ENCODE measurements at places on chromosomes 11 and 22. TPM values are rescaled to one million over a fixed set of nuclear protein-coding genes. Genes with fewer than 3 reads are reported as not detected.

DNA sequence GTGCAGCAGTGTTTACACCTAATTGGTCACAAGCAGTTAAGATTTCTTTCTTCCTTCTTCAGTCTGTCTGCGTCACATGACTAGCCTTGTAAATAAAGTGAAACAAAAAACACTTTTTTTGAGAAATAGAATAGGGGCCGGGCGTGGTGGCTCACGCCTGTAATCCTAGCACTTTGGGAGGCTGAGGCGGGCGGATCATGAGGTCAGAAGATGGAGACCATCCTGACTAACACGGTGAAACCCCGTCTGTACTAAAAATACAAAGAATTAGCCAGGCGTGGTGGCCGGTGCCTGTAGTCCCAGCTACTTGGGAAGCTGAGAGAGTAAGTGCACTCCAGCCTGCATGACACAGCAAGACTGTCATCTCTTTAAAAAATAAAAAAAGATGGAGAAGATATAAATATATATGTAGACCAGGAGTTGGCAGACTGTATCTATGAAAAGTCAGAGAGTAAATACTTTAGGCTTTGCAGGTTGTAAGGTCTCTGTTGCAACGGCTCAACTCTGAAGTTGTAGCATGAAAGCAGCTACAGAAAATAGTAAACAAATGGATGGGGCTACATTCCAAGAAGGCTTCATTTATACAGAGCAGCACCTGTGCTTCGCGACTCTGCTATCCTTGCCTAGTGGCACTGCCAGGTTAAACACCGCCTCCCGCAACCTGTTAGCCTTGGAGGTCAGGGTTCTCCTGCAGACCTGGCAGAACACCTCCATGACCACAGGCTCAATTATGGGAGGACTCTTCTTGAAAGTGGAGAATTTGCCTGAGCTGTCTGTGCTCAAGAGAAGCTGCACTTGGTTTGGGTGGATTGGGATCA, 55.9 kb downstream of the PPP6R2 start:
- H3K27ac ChIP-seq, result peak overlapping the region; percentile 88
- DNase-seq, result no peak
- H3K4me3 ChIP-seq, result no peak overlapping the region

DNA sequence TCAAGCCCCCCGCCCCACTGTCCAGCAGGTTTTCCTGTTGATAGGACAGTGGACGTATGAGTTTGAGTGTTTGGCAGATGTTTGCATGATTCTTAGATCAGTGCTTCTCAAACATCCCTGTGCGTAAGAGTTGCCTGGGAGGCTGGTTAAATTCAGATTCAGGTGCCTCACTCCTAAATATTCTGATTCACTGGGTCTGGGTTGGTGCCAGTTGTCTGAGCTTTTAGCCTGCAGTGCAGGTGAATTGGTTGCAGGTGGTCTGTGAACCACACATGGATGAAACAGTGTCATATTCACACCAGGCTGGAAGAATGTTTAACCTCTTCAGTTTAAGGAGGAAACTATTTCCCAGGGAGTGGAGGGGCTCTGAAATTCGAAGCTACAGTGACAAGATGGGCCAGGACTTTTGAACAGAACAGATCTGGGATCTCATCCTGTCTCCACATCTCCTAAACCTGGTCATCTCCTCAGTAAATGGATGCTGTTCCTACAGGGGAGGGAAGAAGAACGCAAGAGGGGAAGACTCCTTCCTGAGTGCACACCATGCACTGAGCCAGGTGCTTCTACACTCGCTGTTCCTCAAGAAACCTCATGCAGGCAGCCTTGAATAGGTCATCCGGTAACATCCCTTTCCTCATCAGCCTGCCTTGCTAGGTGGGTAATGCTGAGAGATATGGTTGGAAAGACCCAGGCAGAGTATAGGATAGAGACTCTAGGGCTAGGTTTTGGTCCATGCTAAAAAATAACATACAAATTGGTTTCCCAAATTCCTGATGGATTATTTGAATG, 47.8 kb downstream of the TEAD1 start:
- H3K36me3 ChIP-seq, result no peaks in the 10 kb centered on the region
- no peaks in the 10 kb centered on the region for H3K27me3 ChIP-seq
- H3K27ac ChIP-seq, result no peak overlapping the region
- peaks cover 62% of the 10 kb centered on the region for H3K4me1 ChIP-seq
- no peak for DNase-seq

DNA sequence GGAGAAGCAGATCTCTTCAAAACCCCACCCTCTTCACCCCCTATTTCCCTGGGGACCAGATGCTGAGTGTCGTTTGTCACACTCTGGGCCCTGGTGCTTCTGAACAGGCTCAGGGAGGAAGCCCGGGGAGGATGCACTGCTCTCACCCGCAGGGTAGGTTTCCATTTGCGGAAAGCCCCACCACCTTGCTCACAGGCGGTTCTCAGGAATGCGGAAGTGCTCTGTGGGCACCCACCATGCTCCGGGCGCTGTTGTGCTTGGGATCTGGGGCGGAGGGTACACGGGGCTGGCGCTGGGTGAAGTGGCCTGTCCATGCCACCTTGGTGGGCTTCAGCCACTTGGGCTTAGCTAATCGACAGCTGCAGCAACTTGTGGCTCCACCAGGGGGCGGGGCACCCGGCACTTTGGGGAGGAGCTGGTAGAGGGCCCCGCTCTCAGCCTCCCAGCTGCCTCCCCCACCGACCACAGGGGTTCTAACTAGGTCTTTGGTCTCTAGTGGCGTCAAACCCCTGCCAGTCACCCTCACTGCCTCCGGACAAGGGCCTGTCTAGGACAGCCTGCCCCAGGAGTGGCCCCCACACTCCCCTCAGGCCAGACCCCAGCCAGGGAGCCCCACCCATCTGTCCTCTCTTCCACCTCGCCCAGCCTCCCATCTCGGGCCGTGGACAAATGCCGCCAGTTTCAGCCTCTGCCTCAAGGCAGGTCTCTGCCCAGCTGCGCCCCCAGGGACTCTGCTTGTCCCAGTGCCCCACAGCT, 7.4 kb downstream of the NDUFV1 start:
- H3K36me3 ChIP-seq, result no peaks in the 10 kb centered on the region
- H3K27ac ChIP-seq, result no peak overlapping the region
- peak; percentile 87 for DNase-seq
- H3K4me1 ChIP-seq, result peaks cover 24% of the 10 kb centered on the region
- no peaks in the 10 kb centered on the region for H3K27me3 ChIP-seq

DNA sequence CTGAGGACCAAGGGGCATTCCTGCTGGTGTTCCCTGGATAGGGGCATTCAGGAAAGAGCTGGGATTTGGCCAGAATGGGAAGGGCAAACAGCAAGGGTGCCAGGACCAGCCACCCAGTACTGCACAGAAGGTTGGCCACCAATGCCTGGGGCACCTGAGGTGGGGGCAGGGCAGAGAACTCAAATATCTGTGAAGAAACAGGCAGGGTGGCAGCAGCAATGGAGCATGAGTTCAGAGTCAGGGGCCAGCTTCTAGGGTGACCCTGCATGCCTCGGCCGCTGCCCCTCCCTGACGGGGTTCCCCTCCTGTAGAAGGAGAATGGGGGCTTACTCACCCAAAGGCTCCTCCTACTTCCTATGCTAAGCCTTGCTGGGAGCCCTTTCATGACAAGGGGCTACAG, 79.3 kb upstream of the SHANK2 start:
- H3K4me3 ChIP-seq, result no peak overlapping the region
- no peak overlapping the region for H3K27ac ChIP-seq
- H3K27me3 ChIP-seq, result no peaks in the 10 kb centered on the region
- no peaks in the 10 kb centered on the region for H3K36me3 ChIP-seq
- no peak for DNase-seq
- no peaks in the 10 kb centered on the region for H3K4me1 ChIP-seq

DNA sequence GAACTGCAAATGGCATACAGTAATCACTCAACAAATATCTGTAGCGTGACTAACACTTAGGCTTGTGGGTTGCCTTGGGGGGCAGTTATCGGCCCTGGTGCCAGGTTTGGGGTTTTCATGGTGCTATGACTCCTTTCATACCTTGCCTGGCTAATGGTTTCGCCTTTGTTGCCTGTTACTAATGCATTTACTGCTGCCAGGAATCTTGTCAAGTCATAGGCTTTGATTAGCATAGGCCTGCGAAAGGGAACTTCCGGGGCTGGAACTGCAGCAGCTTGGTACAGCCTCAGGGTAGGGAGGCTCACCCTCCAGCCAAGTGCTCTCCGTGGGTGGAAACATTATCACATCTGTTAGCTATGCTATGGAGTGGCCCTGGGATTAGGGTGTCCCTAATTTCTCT, 13.2 kb downstream of the SLC25A18 start:
- H3K4me1 ChIP-seq, result peaks cover 3% of the 10 kb centered on the region
- no peak overlapping the region for H3K27ac ChIP-seq
- no peaks in the 10 kb centered on the region for H3K36me3 ChIP-seq

DNA sequence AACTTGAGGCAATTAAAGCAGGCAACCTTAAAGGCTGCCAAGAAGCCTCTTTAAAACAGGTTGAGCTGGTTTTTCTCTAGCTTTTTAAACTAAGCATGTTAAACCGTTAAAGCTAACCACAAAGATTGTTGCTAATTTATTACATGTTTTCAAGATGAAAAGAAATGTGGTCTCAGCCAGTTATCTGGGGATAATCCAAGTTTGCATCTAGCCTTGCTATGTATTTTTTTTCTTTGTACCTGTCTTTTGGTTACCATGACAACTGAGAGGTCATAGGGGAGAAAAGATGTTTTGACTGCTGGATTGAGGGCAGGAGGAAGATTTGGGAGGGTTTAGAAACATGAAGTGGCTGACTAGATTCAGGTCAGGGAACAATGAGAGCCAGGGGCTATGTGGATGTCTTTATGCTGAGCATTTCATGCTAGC, 19.2 kb upstream of the PGM2L1 start:
- no peaks in the 10 kb centered on the region for H3K36me3 ChIP-seq
- H3K27ac ChIP-seq, result no peak overlapping the region
- H3K4me3 ChIP-seq, result no peak overlapping the region
- DNase-seq, result no peak
- no peaks in the 10 kb centered on the region for H3K27me3 ChIP-seq

DNA sequence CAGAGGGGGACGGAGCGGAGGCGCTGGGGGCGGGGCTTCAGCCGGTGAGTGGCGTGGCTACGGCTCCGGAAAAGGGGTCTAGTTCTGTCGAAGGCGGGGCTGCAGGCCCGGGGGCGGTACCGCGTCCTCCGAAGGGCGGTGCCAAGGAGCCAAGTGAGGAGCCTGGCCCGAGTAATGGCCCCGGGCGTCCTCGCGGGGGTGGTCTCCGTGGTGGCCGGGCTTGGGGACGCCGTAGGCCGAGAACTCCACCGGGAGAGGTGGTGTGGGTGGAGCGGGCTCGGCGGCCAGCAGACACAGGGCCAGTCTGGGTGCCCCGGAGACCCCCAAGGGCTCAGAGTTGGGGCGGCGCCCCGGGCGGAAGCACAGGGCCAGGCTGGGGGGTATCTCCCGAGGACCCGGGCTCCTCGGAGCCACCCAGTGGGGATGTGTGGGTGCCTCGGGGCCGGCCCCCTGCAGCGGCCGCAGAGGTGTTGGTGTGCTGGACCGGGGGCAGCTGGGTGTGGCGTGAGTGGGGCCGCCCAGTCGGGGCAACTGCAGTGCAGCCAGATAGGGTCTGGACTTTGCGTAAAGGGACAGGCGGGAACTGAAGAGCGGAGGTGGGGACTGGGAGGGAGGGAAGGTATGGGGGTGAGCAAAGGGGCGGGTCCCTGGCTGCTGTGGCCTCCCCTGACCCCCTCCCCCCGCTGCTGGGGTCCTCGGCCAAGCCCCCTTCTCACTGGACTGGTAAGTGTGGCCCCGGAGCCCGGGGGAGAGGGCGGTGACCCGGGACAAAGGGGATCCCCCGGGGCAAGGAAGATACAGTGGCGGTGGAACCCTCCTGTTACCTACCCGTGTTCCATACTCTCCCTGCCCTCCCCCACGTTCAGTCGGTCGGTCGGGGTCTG, 838 bp downstream of the FKBP2 start:
- H3K4me3 ChIP-seq, result peak overlapping the region; percentile 84
- no peak overlapping the region for H3K27ac ChIP-seq
- H3K27me3 ChIP-seq, result no peaks in the 10 kb centered on the region
- H3K4me1 ChIP-seq, result peaks cover 7% of the 10 kb centered on the region
- DNase-seq, result peak; percentile 69

GRCh38 chr11:117633186-117633754, 163.7 kb downstream of the DSCAML1 start:
- H3K36me3 ChIP-seq, result no peaks in the 10 kb centered on the region
- H3K27me3 ChIP-seq, result no peaks in the 10 kb centered on the region
- H3K4me1 ChIP-seq, result no peaks in the 10 kb centered on the region
- H3K4me3 ChIP-seq, result no peak overlapping the region
- no peak for DNase-seq

DNA sequence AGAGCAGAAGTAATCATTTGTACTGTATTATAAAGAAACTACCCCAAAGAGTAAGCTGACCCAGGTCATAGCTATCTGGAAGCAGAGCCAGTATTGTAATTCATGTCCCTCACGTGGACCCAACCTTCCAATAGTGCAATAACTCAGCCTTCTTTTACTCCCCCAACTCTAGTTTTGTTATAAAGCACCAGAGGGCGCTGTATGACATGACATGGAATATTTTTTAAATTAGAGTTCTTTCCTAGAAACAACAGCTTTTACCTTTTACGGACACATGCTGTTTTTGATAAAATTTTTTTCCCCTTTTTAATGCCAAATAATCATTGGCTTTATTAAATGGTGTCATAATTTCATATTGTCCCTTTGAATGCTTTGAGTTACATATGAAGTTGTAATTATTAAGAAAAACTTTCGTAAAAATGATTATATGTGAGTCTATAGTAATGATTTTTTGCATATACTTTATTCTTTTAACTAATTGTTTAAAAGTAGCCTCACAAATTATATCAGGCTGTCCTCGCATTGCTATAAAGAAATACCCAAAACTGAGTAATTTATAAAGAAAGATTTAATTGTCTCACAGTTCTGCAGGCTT, 76.9 kb downstream of the DKK3 start:
- H3K36me3 ChIP-seq, result peaks cover 22% of the 10 kb centered on the region
- H3K4me1 ChIP-seq, result no peaks in the 10 kb centered on the region
- H3K27me3 ChIP-seq, result no peaks in the 10 kb centered on the region
- H3K4me3 ChIP-seq, result no peak overlapping the region

DNA sequence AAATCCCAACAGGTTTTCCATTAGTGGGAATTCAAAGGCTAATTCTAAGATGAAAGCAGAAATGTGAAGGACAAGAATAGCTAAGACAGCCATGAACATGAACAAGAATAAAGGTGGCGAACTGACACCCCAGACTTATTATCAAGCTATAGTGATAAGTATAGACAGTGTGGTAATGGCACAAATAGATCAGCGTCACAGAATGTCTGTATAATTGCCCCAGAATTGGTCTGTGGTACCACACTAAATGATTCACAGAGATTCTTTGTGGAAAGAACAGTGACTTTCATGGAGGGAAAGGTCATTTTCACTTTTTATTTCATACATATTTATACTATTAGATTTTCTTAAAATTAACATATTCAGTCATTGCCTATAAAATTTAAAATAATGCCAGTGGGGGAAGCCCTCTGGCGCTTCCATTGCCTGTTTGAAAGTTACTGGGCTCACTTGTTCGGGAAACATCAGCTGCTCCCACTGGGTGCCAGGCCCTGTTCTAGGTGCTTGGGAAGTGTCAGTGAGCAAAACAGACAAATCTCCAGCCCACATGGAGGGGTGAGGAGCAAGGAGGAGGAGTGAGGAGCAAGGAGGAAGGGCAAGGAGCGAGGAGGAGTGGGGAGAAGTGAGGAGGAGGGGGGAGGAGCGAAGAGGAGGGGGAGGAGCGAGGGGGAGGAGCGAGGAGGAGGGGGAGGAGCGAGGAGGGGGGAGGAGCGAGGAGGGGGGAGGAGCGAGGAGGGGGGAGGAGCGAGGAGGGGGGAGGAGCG, 11.3 kb upstream of the NLRP6 start:
- H3K4me1 ChIP-seq, result no peaks in the 10 kb centered on the region
- H3K27ac ChIP-seq, result no peak overlapping the region
- no peak overlapping the region for H3K4me3 ChIP-seq
- no peaks in the 10 kb centered on the region for H3K36me3 ChIP-seq

The CDON gene
- 50.5 TPM for total RNA-seq

The CDC42BPG gene
- total RNA-seq, result 0.62 TPM

The ANGPTL5 gene
- total RNA-seq, result not detected

The FGF4 gene
- total RNA-seq, result 0.22 TPM

Measured in neural progenitor cell (in vitro differentiated cells).